ENCODE measurements at places on chromosomes 6 and 20.
A peak's percentile ranks its signal among the peaks of the same experiment; 100 is the strongest.

GRCh38 chr6:18413381-18413780, 26.2 kb downstream of the RNF144B start:
- H3K36me3 ChIP-seq: no peaks in the 10 kb centered on the region
- no peak overlapping the region for H3K27ac ChIP-seq
- H3K27me3 ChIP-seq: no peaks in the 10 kb centered on the region
- peaks cover 11% of the 10 kb centered on the region for H3K4me1 ChIP-seq

- peak overlapping the region; percentile 55 for H3K27ac ChIP-seq
- no peak for DNase-seq
- H3K36me3 ChIP-seq: no peaks in the 10 kb centered on the region
- H3K27me3 ChIP-seq: no peaks in the 10 kb centered on the region
- no peak overlapping the region for H3K4me3 ChIP-seq
Measured at GRCh38 chr6:148379481-148379880, 36.8 kb downstream of the SASH1 start.

- H3K27ac ChIP-seq: peak overlapping the region; percentile 87
- H3K36me3 ChIP-seq: no peaks in the 10 kb centered on the region
Measured at GRCh38 chr6:169142538-169142844, 111.2 kb downstream of the THBS2 start.

DNA sequence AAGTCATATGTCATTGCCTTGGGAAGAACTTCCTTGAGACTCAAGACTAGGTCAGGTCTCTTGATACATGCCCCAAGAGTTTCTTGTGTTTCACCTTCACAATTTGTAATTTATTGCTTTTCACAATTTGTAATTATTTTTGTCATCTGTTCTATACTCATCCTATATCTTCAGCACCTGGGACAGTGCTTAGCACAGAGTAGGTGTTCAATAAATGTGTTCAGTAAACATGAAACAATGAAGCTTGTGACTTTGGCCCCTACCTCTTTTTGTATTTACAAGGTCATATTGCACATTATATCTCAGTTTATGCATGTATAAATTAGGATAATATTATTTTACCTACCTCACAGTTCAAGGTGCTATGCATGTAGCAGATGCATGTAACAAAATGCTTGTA, 21.5 kb upstream of the SRPK1 start:
- H3K27me3 ChIP-seq: no peaks in the 10 kb centered on the region
- H3K36me3 ChIP-seq: no peaks in the 10 kb centered on the region
- H3K27ac ChIP-seq: no peak overlapping the region
- no peak overlapping the region for H3K4me3 ChIP-seq

- peaks cover 19% of the 10 kb centered on the region for H3K4me1 ChIP-seq
- DNase-seq: no peak
- no peak overlapping the region for H3K4me3 ChIP-seq
- no peaks in the 10 kb centered on the region for H3K27me3 ChIP-seq
- no peaks in the 10 kb centered on the region for H3K36me3 ChIP-seq
- H3K27ac ChIP-seq: no peak overlapping the region
Measured at GRCh38 chr6:53928641-53929040, 133.8 kb downstream of the LRRC1 start.

DNA sequence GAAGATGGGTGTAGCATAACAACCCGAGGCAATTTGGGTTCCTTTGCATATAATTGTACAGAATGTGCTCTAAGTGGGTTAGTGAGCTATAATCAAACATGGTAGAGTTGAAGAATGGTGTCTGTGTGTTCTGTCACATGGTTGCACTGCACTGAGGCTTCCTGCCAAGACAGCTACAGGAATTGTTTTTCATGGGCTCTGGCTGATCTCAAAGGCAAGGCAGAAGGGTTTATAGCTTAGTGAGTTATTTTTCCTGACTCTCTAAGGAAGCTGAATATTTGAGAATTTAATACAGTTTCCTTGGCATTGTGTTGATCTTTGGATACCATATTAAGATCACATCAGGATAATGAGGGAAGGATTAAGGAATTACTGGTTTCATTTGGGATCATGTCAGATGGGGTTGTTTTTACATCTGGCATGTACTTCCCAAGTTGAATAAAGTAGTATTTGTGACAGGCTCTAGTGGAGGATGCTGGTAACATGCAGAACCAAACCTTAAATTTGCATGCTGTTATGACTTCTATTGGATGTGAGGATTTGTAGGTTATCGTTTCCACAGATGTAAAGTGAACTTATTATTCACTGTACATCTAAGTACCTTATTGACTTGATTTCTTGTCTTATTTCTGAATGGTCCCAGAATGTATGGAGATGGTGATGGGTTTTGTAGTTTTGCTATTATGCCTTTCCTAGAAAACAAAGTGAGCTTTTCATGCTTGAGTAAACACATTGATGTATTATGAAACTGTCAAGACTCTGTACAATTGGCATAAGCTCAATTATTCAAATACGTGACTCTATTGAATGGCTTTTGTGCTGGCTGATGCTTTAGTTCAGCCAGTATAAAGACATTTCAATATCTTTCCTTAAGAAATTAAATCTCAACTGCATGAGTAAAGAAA, 43.3 kb downstream of the LRRC1 start:
- H3K27me3 ChIP-seq: no peaks in the 10 kb centered on the region
- no peak overlapping the region for H3K4me3 ChIP-seq
- peaks cover 5% of the 10 kb centered on the region for H3K4me1 ChIP-seq

GRCh38 chr6:163490826-163491577, 76.5 kb downstream of the QKI start:
- no peak overlapping the region for H3K4me3 ChIP-seq
- peak; percentile 9 for DNase-seq
- H3K36me3 ChIP-seq: no peaks in the 10 kb centered on the region
- no peaks in the 10 kb centered on the region for H3K27me3 ChIP-seq
- no peak overlapping the region for H3K27ac ChIP-seq
- peaks cover 28% of the 10 kb centered on the region for H3K4me1 ChIP-seq
